ENCODE measurements at places on chromosomes 12 and 14.

GRCh38 chr14:66782853-66783252, 274.9 kb downstream of the GPHN start:
- no peak for DNase-seq

DNA sequence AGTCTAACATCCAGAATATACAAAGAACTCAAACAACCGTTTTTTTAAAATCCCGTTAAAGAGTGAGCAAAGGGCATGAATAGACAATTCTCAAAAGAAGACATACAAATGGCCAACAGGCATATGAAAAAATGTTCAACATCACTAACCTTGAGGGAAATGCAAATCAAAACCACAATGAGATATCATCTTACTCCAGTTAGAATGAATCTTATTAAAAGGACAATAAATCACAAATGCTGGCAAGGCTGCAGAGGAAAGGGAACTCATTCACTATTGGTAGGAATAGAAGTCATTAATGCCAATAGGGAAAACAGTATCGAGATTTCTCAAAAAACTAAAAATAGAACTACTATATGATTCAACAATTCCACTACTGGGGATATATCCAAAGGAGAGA, 520.1 kb downstream of the RMST start:
- DNase-seq: no peak

DNA sequence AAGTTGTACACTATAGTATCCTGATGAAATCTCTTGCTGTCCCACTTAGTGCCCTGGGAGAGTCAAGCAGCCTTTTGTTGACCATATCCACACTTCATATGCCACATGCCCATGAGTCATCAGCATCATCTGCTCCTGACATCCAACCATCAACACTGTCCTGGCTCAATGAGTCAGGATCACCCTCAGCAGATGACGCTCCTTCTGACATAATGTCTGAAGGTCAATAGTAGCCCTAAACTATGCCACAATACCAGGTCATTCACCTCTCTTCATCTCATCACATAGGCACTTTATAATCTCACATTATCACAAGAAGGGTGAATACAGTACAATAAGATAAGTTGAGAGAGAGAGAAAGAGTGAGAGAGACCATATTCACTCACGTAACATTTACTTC, 369.0 kb upstream of the FAR2 start:
- DNase-seq: peak; percentile 88

- DNase-seq: no peak
These were observed 368.6 kb downstream of the DAD1 start for GRCh38 chr14:22220427-22220826.

DNA sequence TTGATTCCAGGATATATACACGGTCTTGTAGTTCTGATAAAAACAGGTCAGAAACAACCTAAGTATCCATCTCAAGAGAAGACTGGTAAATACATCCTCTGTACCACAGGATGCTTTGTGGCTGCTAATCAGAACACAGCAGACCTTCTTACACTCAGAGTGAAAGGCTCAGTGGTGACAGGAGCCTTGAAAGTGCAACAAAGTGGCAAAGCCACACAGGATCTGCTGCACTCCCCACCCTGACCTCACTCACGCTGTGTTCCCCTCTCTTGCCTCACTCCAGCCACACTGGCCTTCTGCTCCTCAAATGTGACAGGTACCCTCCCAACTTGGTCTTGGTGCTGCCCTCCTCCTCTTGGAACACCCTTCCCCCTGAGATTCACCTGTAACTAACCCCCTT, 98.1 kb upstream of the GRIP1 start:
- no peak for DNase-seq

GRCh38 chr14:41313196-41313595, 293.5 kb upstream of the LRFN5 start:
- no peak for DNase-seq

DNA sequence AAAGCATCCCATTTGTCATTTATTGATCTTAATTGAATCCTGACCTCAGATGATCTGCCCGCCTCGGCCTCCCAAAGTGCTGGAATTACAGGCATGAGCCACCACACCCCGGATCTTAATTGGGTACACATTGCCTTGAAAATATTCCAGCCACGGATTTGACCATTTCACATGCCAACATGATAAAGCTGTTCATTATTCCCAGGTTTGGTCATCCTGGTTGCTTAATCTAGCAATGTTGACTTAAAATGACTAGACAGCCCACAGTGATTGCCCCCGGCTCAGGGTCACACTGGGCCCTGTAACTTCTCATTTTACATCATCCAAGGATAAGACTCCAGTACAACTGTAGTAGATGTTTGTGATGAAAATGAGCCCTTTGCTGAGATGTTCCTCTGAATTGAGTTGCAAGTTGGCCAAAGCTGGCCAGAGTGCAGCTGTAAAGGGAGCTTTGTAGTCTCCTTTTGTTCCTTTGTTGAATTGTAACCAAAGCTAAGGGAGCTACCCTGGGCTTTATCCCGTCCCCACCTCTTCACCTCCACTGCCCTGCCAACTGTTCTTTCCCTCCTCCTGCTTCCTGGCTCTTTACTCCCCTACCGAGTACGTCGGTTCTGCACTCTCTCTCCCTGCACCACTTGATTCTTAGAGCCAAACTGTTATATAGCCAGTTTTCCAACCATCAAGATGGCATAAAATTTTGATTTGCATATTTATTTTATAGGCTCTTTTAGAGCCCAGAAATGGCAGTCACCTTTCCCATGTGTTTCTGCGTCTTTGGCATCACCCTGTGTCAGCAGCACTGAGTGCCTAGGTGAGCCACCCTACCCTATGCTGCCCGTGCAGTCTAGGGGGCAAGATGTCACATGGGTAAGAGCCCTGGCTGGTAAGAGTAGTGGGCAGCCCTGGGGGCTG, 141.3 kb upstream of the HIF1A start:
- DNase-seq: no peak

GRCh38 chr14:40058901-40059897, 627.0 kb upstream of the FBXO33 start:
- DNase-seq: no peak

DNA sequence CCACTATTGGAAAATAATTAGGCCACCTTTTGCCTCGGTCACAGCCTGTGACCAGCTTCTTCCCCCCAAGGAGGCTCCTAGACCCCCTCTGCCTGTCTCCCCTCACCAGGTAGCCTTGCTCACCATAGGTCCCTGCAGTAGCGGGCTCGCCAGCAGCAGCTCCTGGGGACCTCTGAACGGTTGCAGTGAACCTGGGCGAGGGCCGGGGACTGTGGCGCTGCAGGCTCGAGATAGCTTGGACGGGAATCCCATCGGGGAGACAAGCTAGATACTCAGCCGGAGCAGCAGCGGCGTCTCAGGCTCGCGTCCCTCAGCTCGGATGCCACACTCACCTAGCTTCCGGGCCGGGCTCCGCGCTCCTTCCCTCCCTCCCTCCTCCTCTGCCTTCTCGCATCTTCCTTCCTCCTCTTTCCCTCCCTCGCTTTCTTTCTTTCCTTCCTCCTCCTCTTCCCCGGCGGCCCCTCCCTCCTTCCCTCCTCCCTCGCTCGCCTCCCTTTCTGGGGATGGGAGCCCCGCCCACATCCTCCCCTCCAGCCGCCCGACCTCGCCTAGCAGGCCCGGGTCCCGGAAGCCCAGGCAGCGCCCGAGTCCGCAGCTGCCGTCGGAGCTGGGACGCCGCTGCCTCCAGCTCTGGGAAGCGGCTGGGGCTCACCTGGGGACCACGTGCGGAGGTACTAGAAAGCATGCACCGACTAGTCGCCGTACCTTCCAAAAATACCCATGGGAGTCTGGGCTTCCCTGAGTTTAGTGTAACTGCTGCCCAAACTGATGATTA, at the start of gene BMP4:
Gene BMP4 (minus strand): TSS at position 399 of the 775 bp plus-strand sequence. CDS start 4,603 bp downstream, outside the sequence.
- no peak for DNase-seq

GRCh38 chr14:89635615-89636014, 218.6 kb upstream of the FOXN3 start:
- DNase-seq: no peak

DNA sequence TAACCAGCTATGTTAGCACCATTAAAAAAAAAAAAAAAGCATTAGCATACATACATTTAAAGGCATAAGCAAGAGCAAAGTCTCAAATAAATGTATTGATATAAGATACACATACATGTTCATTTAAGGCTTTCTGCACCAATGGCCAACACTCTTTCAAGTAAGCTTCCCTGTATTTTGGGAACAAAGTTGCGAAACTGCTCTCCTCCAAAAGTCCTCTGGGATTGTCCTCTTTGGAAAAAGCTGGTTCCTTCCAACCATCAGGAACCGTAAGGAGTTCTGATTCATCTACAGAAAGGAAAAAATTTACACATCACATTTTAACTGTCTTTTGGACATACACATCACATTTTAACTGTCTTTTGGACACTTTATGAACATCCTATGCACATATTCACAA, 3.2 kb downstream of the KRR1 start:
- DNase-seq: no peak

GRCh38 chr14:85943192-85943591, 413.2 kb downstream of the FLRT2 start:
- no peak for DNase-seq

- no peak for DNase-seq
These were observed 168.1 kb upstream of the PARP11 start for GRCh38 chr12:4041187-4041885.

DNA sequence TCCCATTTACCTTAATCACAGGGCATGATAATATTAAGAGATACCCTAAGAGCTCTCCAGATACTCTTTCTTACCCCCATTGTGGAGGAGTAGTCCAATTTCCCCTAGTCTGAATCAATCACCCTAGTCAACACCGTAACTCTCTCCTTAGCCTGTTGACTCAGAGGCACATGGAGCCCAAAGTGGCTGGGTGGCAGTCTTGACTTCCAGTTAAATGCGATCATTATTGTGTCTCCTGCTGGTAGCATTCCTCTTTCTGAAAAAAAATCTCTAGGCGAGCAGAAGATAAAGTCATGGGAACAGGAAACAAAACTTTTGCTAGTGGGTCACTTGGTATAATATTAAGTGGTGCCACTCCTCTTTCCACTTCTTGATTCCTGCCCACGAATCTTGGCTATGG, 46.4 kb downstream of the EMP1 start:
- DNase-seq: no peak

DNA sequence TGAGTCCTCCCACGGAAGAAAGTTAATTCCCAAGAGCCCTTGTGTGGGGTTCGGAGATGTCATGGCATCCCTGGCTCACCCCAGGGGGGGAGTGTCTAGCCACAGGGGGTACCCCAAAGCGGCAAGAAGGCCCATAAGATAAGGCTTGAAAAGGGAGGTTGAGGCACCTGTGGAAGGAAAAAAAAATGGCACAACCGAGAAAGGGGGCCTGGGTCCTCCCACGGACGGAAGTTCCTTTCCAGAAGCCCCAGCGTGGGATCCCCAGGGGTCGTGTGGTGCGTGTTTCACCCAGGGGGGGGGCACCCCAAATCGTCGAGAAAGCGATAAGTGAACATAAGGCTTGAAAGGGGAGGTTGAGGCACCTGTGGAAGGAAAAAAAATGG, 266.7 kb downstream of the ALG10 start:
- no peak for DNase-seq

DNA sequence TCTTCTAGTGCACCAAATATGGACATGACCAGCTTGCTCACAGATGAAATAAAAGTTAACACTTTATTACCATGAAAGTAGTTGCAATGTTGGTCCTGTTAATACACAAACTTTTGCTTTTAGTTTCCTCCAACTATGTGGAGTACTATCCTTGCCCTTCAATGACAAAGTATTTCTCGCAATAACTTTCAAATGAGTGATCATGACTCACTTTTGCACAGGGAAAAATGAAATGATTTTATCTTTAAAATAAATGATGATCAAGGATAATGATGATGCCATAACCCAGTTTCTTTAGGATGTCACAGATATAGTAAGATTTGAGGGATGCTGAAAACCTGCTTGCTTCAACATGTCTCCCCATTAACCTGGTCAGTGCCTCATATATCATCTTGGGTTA, 254.0 kb upstream of the KITLG start:
- DNase-seq: no peak

- DNase-seq: no peak
These were observed 488 bp upstream of the KIF5A start for GRCh38 chr12:57549203-57549908.

DNA sequence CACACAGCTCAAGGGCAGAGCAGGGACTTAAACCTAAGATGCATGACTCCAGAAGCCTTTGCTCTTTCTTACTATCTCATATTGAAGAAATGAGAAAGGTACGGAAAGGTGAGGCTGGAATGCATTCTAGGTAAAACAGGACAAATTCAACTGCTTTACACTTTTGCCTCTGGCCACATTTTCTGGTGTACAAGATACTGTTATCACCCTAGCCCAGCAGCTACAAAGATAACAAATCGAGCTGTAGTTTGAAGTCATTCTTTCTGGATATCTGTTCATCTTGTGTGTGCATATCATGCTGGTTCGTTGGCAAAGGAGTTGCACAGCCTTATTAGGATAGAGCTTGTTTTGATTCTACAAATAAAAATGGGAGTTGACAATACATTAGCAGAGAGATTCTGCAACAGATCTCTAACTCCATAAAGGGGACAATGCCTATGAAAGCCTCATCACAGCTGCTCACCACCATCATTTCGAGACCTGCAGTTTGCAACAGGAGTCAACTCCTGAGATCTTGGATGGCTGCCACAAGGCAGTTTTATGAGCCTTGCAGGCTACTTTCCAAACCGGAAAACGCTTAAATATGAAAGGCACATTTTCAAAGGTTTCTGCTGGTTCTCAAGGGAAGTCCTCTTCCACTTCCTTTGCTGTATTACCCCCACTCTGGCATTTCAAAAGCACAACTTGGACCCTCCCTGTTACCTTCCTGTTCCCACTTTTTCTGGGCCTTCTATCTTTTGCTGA, 64.9 kb downstream of the STXBP6 start:
- DNase-seq: no peak

GRCh38 chr14:89041257-89041582, 216.8 kb downstream of the TTC8 start:
- no peak for DNase-seq

DNA sequence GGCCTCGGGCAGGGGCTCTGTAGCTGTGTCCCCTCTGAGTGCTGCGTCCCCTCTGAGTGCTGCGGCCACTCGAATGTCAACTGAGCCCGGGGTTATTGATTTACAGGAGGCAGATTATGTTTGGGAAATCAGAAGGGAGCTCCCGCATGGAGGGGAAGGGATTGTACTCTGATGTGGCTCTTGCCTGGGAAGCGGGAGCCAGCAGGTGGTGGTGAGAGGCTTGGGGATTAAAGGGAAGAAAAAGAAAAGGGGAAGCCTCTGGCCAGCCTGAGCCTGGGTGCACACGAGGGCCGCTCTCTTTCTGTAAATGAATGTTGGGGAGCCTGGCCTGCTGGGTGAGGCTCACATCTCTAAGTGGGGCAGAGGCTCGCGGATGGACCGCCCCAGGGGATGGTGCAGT, 143.7 kb downstream of the AACS start:
- DNase-seq: no peak

- no peak for DNase-seq
These were observed 13.2 kb downstream of the NUAK1 start for GRCh38 chr12:106125351-106126095.

- DNase-seq: no peak
These were observed 21.6 kb upstream of the SLC5A8 start for GRCh38 chr12:101231636-101232035.

DNA sequence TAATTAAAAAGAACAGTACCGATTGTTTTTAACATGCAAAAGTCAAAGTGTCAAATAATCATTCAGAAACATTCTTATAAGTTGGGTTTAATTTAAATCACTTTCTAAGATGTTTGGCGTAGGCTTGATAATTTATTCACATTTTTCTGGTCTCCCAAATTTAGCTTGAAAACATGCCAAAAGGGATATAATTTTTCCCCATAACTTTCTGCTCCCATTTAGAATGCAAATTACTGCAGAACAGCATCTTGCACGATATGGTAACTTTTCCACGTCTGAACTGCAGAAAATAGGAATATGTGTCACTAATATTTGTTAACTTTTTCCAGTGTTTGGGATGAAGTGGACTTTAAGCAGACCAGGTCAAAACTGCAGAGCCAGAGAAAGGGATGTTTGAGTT, 1592.4 kb upstream of the SEL1L start:
- no peak for DNase-seq

All from Panc1 (cell line).